Camera-type eye (tissue), 1 donor: ENCODE measurements at places on chromosomes 11 and 22. TPM values are rescaled to one million over a fixed set of nuclear protein-coding genes. Genes with fewer than 3 reads are reported as not detected.

MMP8 gene
- total RNA-seq = not detected

PIWIL4 gene
- 13.1 TPM for total RNA-seq

SRSF8 gene
- 29.9 TPM for total RNA-seq

SLC3A2 gene
- 115 TPM for total RNA-seq

SOX6 gene
- 46.6 TPM for total RNA-seq

DTX4 gene
- total RNA-seq = 56.4 TPM

TUBA8 gene
- total RNA-seq = 4.9 TPM

MUC6 gene
- not detected for total RNA-seq

GAS2L1 gene
- 9.0 TPM for total RNA-seq

OR10A2 gene
- total RNA-seq = 0.22 TPM

NXPE1 gene
- not detected for total RNA-seq

PDXP gene
- total RNA-seq = 24.4 TPM

ZP1 gene
- not detected for total RNA-seq

NELL1 gene
- total RNA-seq = 14.2 TPM

HTR3B gene
- not detected for total RNA-seq

MAPK8IP2 gene
- total RNA-seq = 22.7 TPM

ACR gene
- total RNA-seq = not detected

PGA3 gene
- total RNA-seq = not detected

NDUFC2 gene
- 80.4 TPM for total RNA-seq

MUC5AC gene
- total RNA-seq = 0.16 TPM

CDHR5 gene
- 0.88 TPM for total RNA-seq

MPZL2 gene
- total RNA-seq = 18.4 TPM

OR2AT4 gene
- total RNA-seq = not detected

CHORDC1 gene
- 82.8 TPM for total RNA-seq

CD59 gene
- 193 TPM for total RNA-seq

IFT27 gene
- total RNA-seq = 23.5 TPM

JAML gene
- 3.3 TPM for total RNA-seq

C11orf42 gene
- total RNA-seq = not detected

CFAP300 gene
- 5.6 TPM for total RNA-seq
